ENCODE measurements at places on chromosomes 1 and 21.

DNA sequence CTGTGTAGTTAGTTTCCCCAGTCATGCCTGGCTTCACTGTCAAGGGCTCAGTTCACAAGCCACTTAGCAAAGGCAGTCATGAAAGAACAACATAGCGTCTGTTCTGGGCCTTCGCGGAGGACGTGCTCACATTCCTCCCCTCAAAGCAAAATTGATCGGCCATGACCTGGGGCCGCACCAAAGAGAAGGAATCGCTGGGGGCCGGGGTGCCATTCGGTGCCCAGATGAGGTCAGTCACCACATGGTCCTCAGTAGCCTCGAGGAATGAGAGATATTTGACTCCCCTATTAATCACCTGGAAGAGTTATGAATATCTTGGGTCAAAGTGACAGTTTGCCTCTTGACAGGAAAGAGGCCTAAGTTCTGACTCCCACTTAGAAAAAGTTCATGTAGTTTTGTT lies 251.1 kb upstream of the JUN start:
- DNase-seq, result no peak

DNA sequence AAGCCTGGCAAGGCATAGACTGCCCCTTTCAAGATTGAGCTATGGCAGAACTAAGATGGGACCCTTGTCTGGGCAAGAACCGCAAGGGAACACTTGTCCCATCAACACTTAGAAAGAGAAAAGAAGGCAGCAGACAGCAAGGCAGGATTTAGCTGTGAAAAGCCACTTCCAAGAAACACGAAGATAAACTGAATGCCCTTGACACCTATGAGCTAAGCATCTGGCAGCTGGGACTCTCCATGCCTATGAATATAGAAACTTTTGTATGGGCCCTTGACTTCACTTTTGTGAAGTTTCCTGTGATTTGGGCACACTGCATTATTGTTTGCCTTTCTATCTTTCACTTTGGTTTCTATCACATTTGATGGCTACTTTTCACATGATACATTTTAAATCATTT lies 24.9 kb upstream of the CACNA1E start:
- no peak for DNase-seq

GRCh38 chr1:81998165-81998564 lies 197.4 kb downstream of the ADGRL2 start:
- no peak for DNase-seq

DNA sequence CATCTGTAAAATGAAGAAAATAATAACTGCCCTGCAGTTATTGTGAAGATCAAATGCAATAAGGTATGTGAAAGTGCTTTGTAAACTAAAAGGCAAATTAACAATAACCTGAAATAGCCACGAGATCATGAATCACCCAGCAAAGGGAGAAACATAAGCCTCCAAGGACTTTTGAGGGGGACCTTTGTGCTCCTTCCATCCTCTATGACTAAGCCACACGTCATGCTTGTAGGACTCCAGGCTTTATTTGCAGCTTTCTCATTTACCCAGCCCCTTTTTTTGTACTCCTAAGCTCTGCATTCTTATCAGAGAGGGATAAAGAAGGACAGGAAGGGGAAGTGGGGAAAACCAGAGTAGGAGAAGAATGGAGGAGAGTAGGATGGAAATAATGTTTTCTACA lies 115.1 kb downstream of the PROX1 start:
- no peak for DNase-seq

- no peak for DNase-seq
Measured at GRCh38 chr1:228120351-228120750, 11.3 kb upstream of the MRPL55 start.

- DNase-seq, result no peak
Measured at GRCh38 chr1:31800674-31800967, 15.2 kb downstream of the SPOCD1 start.

DNA sequence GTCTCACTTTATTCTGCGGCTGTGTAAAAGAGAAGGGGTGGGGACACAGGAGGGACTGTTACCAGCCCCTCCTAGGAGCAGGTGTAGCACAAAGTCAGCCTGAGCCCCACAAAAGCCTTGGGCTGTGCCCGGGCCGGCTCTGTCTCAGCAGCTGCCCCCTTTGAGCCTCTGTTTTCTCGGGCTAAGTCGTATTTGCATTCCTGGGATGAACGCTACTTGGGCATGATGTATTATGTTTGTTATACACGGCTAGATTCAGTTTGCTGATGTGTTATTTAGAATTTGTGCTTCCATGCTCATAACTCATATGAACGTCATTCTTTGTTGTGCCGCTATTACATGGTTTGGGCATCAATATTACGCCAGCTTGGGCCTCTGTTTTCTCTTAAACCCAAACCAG lies 47.8 kb downstream of the KCNN3 start:
- DNase-seq, result no peak

DNA sequence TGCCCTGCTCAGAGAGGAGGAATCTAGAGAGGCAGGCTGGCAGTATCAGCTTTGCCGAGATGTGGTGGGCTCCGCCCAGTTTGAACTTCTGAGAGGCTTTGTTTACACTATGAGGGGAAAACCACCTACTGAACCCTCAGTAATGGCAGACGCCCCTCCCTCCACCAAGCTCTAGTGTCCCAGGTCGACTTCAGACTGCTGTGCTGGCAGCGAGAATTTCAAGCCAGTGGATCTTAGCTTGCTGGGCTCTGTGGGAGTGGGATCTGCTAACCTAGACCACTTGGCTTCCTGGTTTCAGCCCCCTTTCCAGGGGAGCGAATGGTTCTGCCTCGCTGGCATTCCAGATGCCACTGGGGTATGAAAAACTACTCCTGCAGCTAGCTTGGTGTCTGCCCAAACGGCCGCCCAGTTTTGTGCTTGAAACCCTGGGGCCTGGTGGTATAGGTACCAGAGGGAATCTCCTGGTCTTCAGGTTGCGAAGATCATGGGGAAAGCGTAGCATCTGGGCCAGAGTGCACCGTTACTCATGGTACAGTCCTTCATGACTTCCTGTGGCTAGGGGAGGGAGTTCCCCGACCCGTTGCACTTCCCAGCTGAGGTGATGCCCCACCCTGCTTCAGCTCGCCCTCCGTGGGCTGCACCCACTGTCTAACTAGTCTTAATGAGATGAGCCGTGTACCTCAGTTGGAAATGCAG lies 43.6 kb downstream of the C21orf91 start:
- no peak for DNase-seq

- DNase-seq, result no peak
Measured at GRCh38 chr1:85224734-85225623, 24.2 kb upstream of the SYDE2 start.

DNA sequence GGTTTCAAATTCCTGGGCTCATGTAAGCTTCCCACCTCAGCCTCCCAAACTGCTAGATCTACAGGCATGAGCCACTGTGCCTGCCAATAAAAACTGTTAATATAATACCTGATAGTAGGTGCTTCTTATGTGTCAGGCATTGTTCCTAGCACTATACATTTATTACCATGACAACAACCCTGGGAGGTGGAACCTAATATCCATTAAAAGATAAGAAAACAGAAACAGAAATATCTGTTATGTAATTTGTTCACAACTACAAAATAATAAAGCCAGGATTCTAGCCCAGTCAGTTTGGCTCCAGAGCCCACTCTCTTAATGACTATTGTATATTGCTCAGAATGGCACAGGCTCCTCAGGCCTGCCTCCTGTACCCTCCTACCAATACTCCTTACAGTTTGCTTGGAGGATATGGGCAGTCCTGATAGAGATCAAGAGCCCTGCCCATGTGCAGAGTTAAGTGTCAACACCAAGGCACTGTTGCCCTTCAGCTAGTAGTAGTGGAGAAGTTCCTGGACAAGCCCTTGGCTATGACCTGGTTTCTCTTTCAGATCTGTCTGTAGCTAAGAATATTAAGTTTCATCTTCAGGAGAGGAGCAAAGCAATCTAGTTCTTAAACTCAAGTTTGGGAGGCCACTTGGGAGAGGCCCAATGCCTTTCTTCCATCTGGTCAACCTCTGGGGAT lies 22.4 kb downstream of the RPL5 start:
- DNase-seq, result no peak

- DNase-seq, result no peak
Measured at GRCh38 chr1:93723110-93723509, 41.5 kb upstream of the BCAR3 start.

DNA sequence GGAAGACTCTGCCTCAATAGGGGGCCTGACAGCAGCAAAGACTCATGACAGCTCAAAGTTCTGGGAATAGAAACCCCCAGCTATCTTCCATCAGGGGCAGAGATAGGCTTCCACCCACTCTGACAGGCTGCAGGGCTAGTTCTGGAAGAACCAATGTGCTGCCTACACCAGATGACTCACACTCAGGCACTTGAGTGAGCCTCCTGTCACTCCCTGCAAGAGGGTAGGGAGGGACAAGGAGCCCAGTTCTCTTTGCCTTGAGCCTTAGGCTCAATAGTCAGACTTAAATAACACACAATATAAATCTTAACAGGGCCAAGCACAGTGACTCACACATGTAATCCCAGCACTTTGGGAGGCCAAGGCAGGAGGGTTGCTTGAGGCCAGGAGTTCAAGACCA lies 386.4 kb downstream of the HHAT start:
- DNase-seq, result no peak

- no peak for DNase-seq
Measured at GRCh38 chr1:149942207-149942606, 5.5 kb upstream of the MTMR11 start.

DNA sequence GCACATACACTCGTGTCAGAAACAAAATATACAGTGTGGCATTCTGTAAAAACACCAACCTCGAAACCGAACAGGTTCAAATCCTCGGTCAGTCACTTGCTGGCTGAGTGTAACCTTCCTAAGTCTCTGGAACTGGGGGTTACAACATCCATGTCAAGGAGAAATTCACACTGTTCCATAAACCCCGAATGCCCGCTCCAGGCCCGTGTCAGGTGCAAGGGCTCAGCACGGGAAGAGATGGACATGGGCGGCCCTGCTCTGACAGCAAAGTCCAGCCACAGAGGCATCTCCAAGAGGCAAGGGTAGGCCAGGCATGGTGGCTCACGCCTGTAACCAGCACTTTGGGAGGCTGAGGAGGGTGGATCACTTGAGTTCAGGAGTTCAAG lies 79.5 kb downstream of the SLC66A1 start:
- DNase-seq, result no peak

GRCh38 chr1:115767403-115767802 lies 1.1 kb downstream of the CASQ2 start:
- no peak for DNase-seq

- no peak for DNase-seq
Measured at GRCh38 chr1:54156201-54156600, 3.4 kb upstream of the CDCP2 start.

DNA sequence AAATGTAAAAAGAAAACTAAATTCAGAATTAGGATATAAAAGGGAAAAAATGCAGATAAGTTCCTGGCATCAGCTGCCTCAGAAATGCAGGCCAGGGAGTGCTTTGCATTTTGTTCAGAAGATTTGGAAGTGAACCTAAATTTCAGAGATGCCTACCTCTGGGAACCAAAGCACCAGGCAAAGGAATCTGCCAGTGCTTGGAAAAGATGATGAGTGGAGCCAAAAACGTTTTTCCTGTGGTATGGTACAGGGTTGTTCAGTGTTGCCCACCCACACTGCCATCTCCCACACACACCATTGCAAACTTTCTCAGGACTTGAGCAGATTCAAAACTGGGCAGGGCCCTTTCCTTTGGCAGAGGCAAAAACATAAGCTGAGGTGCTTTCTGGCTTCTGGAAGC lies 349.5 kb downstream of the TGFB2 start:
- no peak for DNase-seq

GRCh38 chr1:232568906-232569553 lies 60.9 kb downstream of the SIPA1L2 start:
- no peak for DNase-seq

- peak; percentile 62 for DNase-seq
Measured at GRCh38 chr21:34029743-34030528, 43.4 kb upstream of the MRPS6 start.

GRCh38 chr1:231887866-231888265 lies 261.3 kb downstream of the DISC1 start:
- no peak for DNase-seq

DNA sequence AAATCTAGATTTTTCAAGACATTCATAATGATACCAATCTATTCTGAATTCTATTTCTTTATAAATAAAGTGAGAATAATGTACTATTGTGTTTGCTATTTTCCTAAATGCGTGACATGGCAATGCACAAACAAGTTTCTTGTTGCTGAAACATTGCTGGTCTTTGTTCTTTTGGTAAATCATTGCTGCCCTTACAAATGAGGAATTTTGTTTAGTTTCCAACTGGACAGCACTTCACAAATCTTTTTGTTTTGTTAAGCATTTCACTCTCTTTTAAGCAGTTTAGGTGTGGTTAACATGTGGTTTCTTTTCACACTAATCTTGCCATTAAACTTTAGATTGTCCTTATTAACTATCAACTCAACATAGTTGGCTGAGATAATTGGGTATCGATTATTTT lies 94.6 kb downstream of the LRRC7 start:
- no peak for DNase-seq

DNA sequence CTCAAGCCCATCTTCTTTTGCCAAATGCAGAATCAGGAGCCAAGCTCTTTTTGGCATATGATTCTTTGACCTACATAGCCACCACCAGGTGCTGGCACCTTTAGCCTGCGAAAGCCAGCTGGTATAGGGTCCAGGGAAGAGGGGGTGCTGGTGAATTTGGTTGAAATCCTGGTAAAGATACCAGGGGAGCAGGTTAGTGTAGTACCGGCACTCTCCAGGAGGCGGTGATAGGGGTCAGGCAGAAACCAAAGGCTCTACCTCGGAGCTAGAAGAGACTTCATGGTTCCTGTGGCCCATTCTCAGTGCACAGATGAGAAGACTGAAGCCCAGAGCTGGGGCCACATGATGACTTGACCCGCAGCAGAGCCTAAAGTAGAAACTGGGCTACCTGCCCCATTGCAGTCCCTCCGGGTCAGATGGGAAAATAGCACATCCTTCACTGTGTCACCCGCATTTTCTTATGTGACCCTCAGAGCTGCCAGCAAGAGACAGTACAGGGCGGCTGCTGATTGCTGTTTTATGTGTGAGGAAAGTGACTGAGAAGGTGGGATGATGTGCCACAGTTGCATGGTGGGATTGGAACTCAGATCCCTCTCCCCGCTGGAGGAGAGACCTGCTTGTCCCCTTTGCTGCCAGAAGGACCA lies 36.0 kb upstream of the IL19 start:
- DNase-seq, result peak; percentile 40

DNA sequence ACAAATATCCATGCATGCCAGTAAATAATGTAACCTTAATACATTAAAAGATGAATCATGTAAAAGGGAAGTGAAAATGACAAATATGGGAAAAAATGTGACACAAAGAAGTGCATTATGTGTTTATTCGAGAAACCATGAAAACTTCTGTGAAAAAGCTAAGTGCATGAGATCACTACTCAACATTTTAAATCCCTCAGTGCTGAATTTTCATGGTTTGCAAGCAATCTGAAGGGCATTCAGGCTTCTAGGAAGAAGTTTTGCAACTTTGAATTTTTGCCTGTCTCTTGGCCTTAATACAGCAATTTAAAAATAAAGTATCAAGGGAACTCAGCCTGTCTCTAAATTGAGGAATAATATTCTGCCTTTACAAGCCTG lies 78.2 kb downstream of the MAP3K7CL start:
- DNase-seq, result no peak

GRCh38 chr1:164608651-164609057 lies 49.7 kb downstream of the PBX1 start:
- DNase-seq, result no peak

Data from Jurkat, Clone E6-1 (cell line).